ENCODE measurements at places on chromosomes 13 and 19.

DNA sequence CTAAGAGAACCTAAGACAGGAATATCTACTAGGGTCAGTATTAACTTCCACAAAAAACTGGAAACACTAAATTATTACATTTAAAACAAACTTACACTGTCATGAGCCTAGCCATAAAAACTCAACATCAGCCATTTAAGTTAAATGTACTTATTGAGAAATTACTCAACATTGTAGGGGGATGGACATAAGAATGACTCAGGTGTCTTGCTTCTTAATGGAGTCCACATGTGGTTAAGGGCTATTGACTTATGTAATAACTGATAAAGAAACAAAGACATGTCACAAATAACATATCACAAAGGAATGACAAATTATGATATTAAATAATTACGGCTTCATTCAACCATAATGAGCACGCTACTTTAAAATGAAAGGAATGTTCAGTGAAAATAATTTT, 36.2 kb downstream of the CLDN10 start:
- H3K27me3 ChIP-seq = no peaks in the 10 kb centered on the region
- H3K4me1 ChIP-seq = no peaks in the 10 kb centered on the region
- peaks cover 33% of the 10 kb centered on the region for H3K36me3 ChIP-seq

DNA sequence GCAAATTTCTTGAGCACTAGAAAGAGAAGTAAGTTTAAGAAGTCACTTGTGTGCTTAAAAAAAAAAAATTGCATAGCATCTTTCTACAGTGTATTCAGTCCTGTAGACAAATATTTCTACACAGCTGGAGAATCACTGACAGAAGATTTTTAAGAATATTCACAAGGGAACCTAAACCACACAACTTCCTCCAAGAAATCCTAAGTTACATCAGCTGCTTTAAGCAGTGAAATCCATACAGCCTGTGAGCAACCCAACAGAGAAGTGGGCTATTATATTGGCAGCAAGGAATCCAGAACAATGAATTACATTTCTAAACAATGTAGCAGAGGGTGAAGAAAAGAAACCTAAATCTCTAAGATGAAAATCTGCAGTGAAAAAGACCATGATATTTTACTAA, 1.5 kb downstream of the DOCK9 start:
- no peaks in the 10 kb centered on the region for H3K36me3 ChIP-seq
- no peak overlapping the region for H3K27ac ChIP-seq
- H3K4me3 ChIP-seq = peak overlapping the region; percentile 21
- DNase-seq = no peak
- peaks cover 39% of the 10 kb centered on the region for H3K4me1 ChIP-seq

GRCh38 chr13:89541091-89542030, 1806.1 kb upstream of the MIR17HG start:
- no peak for DNase-seq
- no peaks in the 10 kb centered on the region for H3K36me3 ChIP-seq
- H3K27ac ChIP-seq = peak overlapping the region; percentile 27
- no peak overlapping the region for H3K4me3 ChIP-seq
- no peaks in the 10 kb centered on the region for H3K27me3 ChIP-seq

DNA sequence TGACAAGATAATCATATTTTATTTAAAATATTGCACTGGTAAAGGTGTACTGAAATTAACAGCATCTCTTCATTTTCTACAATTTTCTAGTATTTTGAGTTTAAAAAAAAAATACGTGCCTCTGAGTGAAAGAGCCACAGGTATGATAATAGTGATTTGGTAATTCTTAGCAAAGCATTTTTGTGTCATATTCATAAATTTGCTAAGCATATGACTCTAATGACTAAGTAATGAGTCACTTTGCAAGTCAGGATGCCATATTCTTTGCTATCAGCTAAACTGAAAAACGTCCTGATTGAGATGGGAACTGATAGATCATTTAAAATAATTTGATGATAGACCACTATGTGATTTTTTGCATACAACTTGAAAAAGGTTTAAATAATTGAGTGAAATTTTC, 136.1 kb upstream of the IRS2 start:
- no peak overlapping the region for H3K27ac ChIP-seq
- no peak overlapping the region for H3K4me3 ChIP-seq
- no peaks in the 10 kb centered on the region for H3K27me3 ChIP-seq
- no peak for DNase-seq
- no peaks in the 10 kb centered on the region for H3K4me1 ChIP-seq

DNA sequence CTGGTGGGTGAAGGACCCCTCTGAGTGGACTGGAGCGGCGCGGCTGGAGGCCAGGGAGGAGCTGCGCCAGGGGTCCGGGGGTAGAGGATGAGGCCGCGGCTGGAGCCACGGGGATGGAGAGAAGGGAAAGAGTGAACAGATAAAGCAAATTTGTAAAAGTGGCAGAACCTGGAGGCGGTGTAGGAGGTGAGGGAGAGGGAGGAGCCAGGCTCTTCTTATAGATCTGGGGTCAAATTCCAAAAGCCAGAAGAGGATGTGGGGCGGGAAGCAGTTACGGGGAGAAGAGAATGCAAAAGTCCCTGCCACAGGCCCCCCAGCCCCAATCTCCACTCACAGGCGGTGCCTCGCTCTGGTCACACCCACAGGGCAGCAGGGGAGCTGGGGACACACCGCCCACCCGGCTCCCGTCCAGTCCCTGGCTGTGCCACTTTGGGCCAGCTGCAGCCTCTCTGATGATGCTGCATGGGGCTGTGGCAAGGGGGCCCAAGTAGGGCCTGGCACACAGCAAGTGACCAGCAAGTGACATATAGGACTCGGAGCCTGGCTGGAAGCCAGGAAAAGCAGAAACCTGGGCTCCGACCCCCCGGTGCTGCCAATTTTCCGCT, 11.1 kb downstream of the LRRC4B start:
- peaks cover 29% of the 10 kb centered on the region for H3K4me1 ChIP-seq
- H3K27me3 ChIP-seq = no peaks in the 10 kb centered on the region
- H3K36me3 ChIP-seq = no peaks in the 10 kb centered on the region
- no peak for DNase-seq

Data from neural crest cell (in vitro differentiated cells).